Effector memory CD4-positive, alpha-beta T cell (primary cell): ENCODE measurements at places on chromosomes 12 and 14.

GRCh38 chr12:111207761-111208160 lies 161.1 kb downstream of the PHETA1 start:
- DNase-seq = no peak

DNA sequence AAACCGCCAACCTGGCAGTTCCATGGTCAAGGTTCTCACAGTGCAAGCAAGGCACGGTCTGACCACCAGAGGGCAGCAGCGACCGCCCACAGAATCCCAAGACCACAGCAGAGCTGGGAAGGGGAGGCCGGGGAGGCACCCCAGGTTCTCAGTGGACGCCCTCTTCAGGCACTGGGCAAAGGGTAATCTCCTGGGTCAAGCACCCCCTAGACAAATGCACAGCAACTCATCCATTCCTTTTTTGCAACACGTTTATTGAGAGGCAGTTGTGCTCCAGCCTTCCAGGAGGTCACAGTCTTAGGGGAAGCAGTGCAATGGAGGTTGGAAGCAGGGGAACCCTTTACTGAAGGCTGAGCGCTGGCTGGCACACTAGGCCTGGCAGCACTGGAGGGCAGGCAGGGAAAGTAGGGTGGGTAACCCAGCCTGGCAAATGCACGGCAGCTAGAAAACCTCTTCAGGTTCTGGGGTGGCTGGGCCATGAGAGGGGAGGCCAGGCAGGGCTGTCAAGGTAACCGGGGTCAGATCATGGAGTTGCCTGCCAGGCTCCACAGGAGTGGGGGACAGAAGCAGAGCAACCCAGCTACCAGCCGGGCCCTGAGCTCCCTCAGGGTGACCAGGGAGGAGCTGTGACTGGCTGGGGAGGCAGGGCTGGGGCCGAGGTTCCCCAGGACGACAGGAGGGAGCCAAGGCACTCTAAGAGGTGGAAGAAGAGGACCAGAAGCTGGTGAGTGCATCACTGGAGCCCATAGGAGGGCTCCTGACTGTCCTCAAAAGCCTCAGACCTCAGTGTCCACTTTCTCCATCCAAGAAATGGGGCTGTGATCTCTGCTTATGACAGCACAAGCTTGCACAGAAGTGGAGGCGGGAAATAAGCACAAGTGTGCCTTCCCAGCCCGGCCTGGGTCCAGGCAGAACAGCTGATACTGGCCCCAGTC lies 1.8 kb upstream of the RHOF start:
- peak; percentile 73 for DNase-seq

DNA sequence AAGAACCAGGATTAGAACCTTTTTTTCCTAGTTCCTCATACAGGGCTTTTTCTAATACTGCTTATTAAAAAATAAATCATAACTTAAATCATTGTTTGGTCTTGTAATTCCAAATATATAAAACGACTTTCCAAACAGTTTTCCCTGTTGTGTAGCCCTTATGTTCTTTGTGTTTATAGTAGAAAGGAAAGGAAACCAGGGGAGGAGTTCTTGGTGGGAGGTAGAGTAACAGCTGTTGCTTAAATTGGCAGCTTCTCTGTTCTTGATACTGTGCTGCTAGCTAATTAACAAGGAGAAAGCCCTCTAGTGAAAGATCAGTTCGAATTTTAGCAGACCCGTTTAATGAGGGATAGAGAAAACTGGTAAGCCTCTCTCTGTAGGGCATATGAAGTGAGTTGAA lies 15.0 kb downstream of the SRP54 start:
- no peak for DNase-seq

- no peak for DNase-seq
Measured at GRCh38 chr12:22625762-22626294, 857 bp downstream of the ETNK1 start.

DNA sequence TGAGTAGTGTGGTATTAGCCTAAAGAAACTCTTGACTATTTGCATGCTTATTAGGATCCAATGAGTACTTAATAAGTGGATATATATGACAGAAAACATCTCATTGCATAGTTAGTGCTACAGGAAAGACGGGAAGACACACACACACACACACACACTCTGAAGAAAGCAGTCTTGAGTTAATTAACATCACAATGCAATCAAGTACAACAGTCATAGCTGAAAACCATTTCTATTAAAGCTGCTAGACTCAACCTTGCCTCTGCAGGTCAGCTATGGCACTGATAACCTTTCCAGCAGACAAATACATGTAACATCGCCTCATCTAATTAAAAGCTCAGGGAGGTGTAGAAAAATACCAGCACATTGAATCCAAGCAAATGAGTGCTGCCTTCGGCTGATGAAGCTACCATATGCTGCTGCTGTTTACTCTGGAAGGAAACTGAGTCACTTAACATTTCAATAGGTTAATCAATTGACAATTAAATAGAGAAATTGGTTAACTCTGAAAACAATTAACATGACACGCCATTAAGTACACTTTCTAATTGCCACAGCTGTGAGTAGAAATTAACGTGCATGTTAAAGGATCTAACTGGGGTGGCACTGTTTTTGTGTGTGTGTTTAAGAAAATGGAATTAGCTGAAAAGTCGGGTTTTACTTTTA lies 93.2 kb upstream of the OTX2 start:
- DNase-seq = no peak

GRCh38 chr14:52091928-52092327 lies 23.1 kb upstream of the NID2 start:
- DNase-seq = no peak

DNA sequence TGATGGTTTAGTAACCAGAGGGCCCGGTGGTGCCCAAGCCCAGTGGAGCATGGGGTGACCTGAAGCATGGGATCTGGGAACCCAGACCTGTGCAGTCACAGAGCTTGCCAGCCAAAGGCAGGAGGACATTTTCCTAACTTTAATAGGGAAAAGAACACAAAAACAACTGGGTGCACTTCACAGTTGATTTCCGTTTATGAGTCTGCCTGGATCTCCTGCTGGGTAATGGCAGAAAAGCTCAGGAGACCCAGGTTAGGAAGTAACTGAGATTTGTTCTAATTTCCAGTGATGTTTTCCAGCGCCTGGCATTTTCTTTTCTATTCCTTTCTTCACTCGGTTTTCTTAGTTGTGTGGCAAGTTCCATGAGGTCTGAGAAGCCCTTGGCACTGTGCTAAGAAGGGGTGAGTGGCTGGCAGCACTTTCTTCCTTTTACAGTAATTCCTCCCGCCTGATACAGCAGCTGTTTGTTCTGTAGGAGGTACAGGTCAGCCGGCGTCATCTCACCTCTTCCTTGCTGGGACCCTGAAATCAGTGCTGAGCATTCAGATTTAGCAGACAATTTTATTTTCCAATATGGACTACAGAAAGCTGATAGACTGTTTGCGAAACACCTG lies 5.1 kb downstream of the CACNA1C start:
- DNase-seq = no peak

DNA sequence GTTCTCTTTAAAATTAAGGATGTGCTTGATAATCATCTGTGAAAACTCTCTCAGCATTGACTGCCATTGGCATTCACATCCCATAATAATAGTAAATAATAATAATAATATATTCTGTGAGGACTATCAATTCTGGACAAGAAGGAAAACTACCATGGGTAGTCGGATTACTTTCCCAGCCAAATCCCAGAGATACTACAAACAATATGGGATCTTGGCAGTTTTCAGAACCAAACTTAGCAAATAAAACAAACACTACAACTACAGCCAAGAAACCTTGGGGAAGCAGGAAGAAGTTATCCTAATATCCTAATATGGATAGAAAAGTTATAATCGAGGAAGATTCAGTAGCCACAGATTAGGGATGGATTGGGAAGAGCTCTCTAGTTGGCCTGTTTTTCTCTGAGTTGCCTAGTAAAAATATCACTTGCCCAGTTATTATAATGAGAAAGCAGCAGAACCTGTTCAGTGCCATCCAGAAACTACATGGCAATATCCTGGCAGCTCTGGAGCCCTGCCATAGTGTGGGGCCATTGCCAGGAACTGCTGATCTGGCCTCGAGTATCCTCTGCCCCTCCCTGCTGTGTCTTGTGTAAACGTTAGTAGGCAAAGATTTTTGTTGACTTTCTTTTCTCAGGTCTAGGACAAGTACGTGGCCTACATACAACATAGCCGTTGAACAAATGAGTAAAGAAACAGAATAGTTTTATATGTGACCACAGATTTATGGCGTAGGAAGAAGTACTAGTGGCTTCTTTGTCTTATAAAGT lies 193.5 kb downstream of the SLC2A13 start:
- DNase-seq = no peak

DNA sequence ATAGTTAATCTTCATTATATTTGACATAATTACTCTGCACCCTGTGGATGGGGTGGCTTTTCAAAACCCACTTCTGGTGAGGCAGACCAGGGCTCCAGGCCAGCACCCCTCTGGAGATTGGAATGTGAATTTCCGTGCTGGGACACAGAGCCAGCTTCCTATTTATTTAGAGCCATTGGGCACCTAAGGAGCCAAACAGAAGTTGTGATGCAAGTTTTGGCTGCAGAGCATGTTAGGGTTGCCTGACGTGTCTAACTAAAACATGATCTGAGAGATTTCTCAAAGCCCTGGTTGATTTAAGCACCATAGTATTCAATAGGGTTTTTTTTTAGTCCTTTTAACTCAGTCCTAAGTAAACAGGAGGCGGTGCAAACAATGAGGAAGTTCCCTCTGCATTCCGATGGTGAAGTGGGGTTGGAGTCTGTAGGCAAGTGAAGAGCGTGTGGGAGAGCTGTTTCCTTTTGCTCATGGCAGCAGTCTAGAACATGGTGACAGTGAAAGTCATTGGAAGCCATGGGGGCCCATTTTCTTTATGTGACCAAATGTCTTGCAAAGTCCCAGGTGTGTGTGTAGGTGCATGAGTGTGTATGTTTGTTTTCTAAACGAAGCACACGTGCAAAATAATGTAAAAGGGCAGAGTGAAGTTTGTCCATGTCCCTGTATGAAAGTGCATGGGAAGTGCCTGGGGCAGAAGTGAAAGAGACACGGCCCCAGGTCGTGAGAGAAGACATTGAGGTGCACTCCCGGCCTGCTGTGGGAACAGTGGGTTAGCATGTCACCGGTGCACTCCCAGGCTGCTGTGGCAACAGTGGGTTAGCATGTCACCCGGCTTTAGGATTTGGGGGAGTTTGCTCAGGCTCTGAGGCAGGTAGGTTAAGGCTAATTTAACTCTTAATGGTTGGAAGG lies 117.7 kb downstream of the PRKCH start:
- DNase-seq = no peak

DNA sequence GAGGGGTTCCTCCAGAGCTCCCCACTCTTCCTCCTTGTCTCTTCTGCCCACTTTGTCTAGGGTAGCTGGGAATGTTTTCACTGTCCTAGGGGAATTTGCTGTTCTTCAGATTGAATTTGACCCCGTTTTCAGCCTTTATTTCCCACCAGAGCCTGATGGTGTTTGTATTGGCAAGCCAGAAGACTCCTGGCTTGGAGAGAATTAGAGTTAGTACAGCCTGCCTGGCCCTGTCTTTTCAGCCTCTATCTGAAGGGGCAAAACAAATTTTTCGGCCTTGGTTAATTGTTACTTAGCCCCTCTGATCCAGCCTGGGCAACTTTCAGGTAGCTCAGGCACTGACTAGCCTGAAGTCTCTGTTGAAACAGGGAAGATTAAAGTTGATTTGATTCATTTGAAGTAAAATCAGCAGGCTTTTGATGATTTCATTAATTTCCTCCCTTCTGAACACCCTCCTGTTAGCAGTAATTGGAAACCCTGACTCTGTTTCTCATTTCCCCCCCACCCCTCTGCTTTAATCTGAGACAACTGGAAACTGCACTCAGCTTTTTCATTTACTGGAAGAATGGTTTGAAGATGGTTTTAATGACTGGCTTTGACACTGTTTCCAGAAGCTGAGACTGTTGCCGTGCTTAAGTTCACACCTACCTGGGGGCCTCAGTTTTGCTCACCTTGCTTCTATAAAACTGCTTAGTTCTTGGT lies 63.3 kb downstream of the SUSD6 start:
- DNase-seq = no peak

DNA sequence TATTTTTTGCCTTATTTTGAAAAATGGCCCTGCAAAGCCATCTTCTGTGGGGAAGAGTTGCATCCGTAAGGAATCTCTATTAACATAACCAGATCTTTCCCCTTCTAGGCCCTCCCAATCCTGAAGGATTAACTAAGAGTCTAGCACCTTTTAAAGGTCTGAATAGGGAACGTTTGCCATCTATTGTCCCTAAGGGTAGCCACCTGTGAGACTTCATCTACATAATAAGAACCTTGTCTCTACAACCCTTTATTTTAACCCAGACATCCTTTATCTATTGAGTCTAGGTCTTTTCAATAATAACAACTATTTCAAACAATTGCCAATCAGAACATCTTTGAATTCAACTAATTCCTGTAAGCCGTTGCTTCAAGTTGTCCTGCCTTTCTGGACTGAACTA lies 4.4 kb downstream of the EDDM3B start:
- no peak for DNase-seq

- no peak for DNase-seq
Measured at GRCh38 chr12:130322263-130322662, 15.4 kb upstream of the PIWIL1 start.

GRCh38 chr12:116126610-116127009 lies 150.9 kb downstream of the MED13L start:
- DNase-seq = no peak

DNA sequence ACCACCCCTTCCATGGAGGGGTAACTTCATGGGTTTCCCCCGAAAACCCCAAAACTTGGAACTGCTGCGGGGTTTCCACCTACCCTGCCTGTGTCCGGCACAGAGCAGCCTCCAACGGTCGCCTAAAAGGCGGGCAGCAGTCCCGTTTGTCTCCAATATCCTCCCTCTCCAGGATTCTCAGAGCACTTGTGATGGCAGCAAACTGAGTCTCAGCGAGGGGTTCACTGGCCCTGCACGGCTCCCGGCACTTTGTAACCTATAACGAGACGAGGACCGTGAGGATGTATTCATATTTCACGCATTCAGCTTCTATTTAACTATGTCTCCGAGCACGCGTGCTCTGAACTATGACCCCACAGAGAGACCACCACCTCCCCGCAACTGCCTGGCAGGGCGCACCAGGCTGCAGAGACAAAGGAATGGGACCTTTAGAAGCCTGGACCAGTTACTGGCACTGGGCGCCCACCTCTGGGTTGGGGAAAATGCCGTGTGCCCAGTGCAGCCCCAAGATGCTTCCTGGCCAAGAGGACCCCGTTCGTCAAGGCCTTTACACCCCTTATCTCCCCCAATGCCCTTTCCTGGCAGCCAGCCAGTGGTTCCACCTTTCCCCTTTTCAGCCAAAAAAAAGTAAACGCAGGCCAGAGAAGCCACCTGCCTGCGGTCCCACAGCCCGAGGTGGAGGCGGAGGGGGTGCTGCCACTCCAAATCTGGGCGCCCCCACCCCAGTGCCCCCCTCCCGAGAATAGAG lies 173.1 kb upstream of the RTL1 start:
- DNase-seq = no peak
